ENCODE measurements at places on chromosomes 4 and X. TPM values are rescaled to one million over a fixed set of nuclear protein-coding genes. Genes with fewer than 3 reads are reported as not detected.

Gene SUPT20HL1
- total RNA-seq: not detected

Gene TNMD
- total RNA-seq: 0.22 TPM

Gene MOB1B
- total RNA-seq: 18.3 TPM

Gene CLGN
- total RNA-seq: 47.0 TPM

Gene PPP2R2C
- 9.7 TPM for total RNA-seq

Gene MOSPD2
- total RNA-seq: 6.2 TPM

Gene PABPC1L2B
- total RNA-seq: not detected

Gene SMR3B
- total RNA-seq: not detected

Gene SOX3
- total RNA-seq: not detected

GRCh38 chr4:185238750-185239149 lies 29.4 kb downstream of the SNX25 start:
- no peak for DNase-seq

- DNase-seq: no peak
Observed at GRCh38 chr4:7668826-7669225, 234.1 kb upstream of the PSAPL1 start.

- no peak for DNase-seq
Observed at GRCh38 chr4:150178161-150178560, 99.9 kb downstream of the DCLK2 start.

DNA sequence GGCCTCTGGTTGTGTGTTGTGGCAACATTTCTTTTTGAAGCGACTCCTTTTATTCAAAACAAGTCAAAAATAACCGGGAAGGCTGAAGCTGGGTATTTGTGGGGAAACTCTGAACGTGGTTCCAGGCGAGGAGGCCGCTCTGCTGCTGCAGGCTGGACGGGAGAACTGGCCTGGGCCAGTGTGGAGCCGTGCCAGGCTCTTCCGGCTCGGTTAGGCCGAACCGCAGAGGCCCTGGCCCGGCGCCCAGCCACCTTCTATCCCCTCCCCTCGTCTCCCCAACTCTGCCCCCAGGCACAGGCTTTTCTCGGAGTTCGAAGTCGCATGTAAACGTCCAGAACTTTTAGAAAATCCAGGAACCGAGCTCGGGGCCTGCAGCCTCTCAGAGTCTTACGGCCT lies 2.4 kb upstream of the BCOR start:
- DNase-seq: peak; percentile 31

DNA sequence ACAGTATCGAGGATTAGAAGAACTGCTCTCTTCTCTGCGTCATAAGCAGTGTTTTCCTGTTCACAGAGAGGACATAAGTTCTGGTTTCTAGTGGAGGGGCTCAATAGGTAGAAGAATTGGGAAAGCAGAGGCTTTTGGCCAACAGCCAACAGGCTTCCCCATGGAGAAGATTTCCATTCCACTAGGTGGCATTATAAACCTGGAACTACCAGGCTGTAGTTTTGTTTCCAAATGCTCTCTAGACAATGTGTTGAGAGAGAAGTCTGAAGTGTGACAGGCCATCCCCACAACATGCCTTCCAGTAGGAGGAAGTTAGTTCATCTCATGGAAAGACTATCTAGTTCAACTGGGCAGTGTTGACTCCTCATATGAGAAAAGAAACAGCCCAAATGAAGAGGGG lies 63.8 kb upstream of the ANXA10 start:
- no peak for DNase-seq

GRCh38 chrX:9562851-9563250 lies 98.0 kb downstream of the TBL1X start:
- DNase-seq: no peak

DNA sequence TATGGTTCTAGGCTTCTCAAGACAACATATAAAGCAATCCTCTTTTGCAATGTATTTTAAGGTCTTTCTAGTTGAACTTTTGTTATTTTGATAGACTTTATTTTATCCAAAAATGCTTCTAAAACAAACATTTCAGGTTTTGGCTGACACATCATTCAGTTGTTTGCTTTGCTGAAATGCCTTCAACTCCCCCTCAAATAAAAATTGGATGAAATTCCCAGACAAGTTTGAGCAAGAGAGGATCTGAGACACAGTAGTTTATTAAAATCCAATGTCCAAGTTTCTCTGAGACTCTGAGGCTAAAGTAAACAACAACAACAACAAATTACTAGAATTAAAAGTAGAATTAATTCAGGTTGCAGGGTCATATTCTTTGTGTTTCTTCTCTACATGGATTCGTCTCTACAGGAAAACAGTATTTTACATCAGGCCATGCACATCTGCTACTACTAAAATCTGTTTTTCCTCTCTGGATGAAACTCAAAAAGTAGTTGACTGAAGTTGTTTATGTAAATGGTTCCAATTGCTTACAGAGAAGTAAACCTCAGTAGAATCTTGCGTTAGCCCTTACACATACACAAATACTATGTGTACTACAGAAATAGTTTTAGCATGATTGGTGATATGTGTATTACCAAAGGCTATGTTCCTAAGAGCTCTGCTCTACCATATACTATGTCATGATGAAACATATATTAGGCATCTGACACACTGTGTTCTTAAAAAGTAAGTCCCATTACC lies 64.9 kb downstream of the PRSS12 start:
- DNase-seq: no peak

- DNase-seq: no peak
Observed at GRCh38 chrX:4710618-4711433, 997.4 kb upstream of the PRKX start.

- no peak for DNase-seq
Observed at GRCh38 chrX:22063284-22063683, 31.2 kb downstream of the PHEX start.

All from left ventricle myocardium inferior (tissue), 1 donor.